Left cardiac atrium (tissue), 4 donors: ENCODE measurements at places on chromosomes 3 and 15. TPM values are rescaled to one million over a fixed set of nuclear protein-coding genes. Genes with fewer than 3 reads are reported as not detected.
A peak's percentile ranks its signal among the peaks of the same experiment; 100 is the strongest.

DNA sequence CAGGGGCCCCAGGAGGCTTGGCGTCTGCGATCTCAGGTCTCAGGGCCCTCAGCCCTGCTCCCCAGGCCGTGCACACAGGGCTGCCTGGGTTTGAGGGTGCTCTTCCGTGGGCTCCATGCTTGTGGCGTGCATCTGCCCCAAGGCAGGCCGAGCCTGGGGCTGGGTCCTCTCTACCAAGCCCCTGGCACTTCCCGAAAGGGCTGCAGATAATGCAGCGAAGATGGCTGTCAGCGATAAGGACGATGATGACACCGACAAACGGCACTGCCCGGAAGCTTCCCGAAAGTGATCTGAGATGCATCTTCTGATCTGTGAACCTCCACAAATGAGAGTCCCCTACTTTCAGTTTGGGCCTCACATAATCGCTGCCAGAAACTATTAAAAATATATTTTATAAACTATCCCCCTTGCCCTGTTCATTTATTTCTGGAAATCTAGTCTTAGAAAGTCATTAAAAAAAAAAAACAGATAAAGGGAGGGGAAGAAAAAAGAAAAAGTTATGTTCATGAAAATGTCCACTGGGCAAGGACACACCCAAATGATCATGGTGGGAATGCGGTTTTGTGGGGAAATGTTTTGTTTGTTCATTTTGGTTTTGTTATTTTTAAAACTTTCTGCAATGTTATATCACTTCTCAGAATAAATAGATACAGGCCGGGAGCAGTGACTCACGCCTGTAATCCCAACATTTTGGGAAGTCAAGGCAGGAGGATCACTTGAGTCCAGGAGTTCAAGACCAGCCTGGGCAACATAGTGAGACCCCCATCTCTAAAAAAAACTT, 51.5 kb downstream of the RPN1 start:
- no peak for DNase-seq

GRCh38 chr3:105806359-105806758, 62.5 kb downstream of the CBLB start:
- no peak for DNase-seq

Gene CASR
- not detected for total RNA-seq

- DNase-seq, result peak; percentile 56
Observed at GRCh38 chr3:139227165-139227564, 116.7 kb upstream of the MRPS22 start.

DNA sequence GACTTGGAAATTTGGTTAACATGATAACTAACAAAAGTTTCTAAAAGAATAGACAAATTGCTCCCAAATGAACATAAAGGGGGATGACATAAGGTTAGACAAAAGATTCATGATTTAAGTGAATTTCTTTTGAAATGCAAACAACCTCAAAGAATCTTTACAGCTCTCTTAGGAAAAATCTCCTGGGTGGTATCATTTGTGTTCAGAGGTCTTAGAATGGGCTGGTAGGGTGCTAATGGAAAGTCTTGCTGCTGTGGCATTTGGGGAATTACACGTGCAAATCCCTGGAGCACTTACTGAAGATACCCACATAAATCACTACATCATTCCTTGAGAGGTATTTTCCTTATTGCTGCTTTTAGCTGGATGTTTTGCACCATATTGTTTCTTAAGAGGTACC, 14.4 kb upstream of the ROBO2 start:
- no peak for DNase-seq

- no peak for DNase-seq
Observed at GRCh38 chr3:133756716-133757694, 10.8 kb downstream of the TF start.

- no peak for DNase-seq
Observed at GRCh38 chr3:114569186-114569585, 275.4 kb downstream of the TIGIT start.

Gene ISLR
- total RNA-seq, result 22.8 TPM

- no peak for DNase-seq
Observed at GRCh38 chr3:112074616-112075497, 11.3 kb upstream of the C3orf52 start.

GRCh38 chr15:89714775-89715174, 24.2 kb downstream of the WDR93 start:
- DNase-seq, result no peak

Gene APBA2
- 0.73 TPM for total RNA-seq

Gene WDR49
- 7.9 TPM for total RNA-seq

GRCh38 chr3:17077606-17078005, 192.9 kb downstream of the PLCL2 start:
- DNase-seq, result peak; percentile 42

Gene CCDC80
- total RNA-seq, result 278 TPM

- no peak for DNase-seq
Observed at GRCh38 chr3:65922441-65922840, 116.3 kb downstream of the MAGI1 start.

- DNase-seq, result no peak
Observed at GRCh38 chr15:63726491-63726890, 107.3 kb downstream of the HERC1 start.

- no peak for DNase-seq
Observed at GRCh38 chr15:36175186-36175740, 404.2 kb upstream of the CDIN1 start.

GRCh38 chr3:133775309-133775708, 29.1 kb downstream of the TF start:
- DNase-seq, result no peak

- DNase-seq, result no peak
Observed at GRCh38 chr15:74815961-74816360, 3.3 kb downstream of the LMAN1L start.

Gene GPR87
- total RNA-seq, result not detected
